ENCODE measurements at places on chromosomes 11 and 22.

DNA sequence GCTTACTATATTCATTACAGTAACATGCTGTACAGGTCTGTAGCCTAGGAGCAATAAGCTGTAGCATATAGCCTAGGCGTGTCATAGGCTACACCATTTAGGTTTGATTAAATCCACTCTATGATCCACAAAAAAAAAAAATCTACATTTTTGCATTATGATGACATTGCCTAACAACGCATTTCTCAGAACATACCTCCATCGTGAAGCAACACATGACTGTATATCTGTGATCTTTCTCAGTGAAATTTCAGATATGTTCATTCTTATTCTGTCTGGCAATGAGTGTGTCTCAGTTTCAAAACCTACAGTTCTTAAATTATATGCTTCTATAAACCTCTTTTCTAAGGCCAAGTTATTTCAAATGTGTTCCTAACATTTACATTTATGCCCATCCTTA lies 140.3 kb downstream of the CADM1 start:
- no peak for DNase-seq

- DNase-seq: peak; percentile 30
Measured at GRCh38 chr11:48001438-48002021, 21.2 kb downstream of the PTPRJ start.

GRCh38 chr11:123474994-123475393 lies 44.9 kb downstream of the GRAMD1B start:
- no peak for DNase-seq

- DNase-seq: no peak
Measured at GRCh38 chr11:88293931-88294330, 43.6 kb downstream of the CTSC start.

DNA sequence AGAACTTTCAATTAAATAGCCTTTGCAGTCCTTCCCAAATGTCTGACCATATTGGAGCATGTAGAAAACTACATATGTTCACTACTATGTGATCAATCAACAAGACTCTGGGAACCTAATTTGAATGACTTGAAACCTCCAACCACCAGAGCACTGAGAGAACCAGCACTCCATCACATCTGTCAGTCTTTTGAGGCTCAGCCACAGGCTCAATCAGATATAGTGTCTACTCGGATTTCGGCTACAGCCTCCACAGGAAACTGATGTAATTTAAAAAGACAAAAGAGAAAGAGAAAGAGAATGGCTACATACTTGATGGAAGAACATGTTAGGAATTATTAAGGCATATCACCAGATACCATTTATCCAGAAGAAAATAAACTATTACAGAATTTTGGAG lies 859.0 kb downstream of the FAM181B start:
- no peak for DNase-seq

GRCh38 chr11:16960250-16960649 lies 54.0 kb downstream of the PLEKHA7 start:
- no peak for DNase-seq

DNA sequence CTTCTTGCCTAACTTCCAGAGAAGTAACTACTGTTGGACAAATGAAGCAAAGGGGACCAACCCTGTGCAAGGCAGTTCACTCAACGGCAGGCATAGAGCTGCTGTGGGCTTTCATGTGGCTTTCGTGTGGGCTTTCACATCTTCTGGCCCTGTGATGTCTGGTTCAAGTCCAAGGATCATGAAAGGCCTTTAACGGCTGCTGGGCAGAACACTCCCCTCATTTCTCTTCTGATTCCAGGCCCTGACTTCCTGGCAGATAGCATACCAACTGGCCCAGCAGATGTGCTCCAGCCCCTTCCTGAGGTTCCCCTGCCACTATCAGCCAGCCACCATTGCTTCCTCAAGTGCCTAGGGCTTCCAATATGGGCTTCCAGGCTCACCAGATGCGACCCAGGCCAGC lies 28.7 kb upstream of the CTR9 start:
- DNase-seq: no peak

DNA sequence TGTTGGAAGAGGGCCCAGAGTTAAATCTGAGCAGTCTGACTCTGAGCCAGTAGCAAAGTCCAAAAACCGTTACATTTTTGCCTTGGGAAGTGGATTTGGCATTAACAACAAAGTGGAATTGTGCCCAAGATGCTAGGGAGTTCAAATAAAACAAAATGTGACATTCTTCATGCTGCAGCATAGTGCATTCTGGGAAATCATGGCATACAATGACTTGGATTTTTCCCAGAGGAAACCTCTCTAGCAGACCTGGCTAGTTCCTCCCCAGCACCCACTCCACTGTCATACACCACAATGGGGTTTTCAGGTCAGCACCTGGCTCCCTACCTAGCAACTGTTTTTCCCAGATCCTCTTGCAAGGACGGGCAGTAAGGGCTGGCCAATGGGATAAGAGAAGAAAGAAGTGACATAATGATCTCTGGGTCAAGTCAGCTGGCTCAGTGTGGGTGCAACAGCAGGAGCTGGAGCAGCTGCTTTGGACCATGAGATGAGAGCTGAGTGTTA lies 24.8 kb upstream of the CYB5R3 start:
- DNase-seq: no peak

DNA sequence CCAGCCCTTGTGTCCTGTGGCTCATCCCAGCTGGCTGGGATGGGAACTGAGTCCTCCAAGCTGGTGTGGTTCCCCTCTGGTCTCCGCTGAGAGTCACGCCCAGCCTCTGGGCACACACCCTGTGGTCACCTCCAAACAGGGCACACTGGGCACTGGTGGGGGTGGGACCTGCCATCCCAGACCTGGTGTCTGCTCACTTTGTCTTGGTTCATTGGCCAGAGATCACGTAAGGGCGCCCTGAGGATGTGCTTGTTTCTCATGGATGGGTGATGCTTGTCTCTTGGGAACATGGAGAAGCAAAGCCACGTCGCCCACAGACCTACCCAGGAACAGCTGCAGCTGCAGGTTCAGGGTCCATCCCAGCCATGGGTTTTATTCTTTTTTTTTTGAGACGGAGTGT lies 43.1 kb downstream of the LRP5 start:
- no peak for DNase-seq

GRCh38 chr11:30281476-30282288 lies 41.2 kb upstream of the ARL14EP start:
- no peak for DNase-seq

- DNase-seq: no peak
Measured at GRCh38 chr22:30294830-30295229, 5.5 kb upstream of the CASTOR1 start.

- DNase-seq: no peak
Measured at GRCh38 chr11:38282718-38283117, 1684.7 kb upstream of the RAG2 start.

- no peak for DNase-seq
Measured at GRCh38 chr11:69286374-69287371, 7.3 kb upstream of the MYEOV start.

- no peak for DNase-seq
Measured at GRCh38 chr11:46251954-46252353, 25.5 kb upstream of the CREB3L1 start.

GRCh38 chr22:25080855-25081254 lies 118.8 kb upstream of the CRYBB3 start:
- DNase-seq: no peak

DNA sequence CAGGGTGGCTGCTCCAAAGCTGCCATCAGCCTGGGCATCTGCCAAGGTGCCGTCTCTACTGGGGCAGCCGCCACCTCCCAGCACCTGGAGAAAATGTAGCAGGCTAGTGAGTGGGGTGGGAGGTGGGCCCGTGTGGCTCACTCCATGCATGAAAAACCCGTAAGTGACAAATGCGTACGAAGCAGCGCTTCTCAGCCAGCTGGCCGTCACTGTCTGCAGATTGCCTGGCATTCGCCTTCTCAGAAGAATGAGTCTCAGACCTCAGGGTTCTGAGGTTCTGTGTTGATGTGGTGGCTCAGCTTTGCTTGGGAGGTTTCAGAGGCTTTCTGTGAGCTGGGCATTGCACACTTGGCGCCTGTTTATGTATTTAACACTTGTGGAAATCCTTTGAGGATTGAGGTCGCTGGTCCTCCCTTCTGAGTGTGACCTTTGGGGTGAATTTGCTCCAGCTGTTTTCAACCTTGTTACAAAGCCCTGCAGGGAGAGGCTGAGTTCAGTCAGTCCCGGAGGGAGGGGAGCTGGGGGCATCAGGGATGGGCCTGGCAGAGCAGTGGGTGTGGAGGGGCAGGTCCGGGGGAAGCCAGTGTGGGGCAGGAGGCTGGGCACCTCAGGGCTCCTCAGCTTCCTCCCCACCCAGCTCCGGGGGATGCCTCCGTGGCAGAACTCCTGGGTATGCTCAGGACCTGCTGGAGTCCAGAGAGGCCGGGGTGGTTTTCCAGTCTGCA lies 977.0 kb downstream of the TBC1D22A start:
- no peak for DNase-seq

DNA sequence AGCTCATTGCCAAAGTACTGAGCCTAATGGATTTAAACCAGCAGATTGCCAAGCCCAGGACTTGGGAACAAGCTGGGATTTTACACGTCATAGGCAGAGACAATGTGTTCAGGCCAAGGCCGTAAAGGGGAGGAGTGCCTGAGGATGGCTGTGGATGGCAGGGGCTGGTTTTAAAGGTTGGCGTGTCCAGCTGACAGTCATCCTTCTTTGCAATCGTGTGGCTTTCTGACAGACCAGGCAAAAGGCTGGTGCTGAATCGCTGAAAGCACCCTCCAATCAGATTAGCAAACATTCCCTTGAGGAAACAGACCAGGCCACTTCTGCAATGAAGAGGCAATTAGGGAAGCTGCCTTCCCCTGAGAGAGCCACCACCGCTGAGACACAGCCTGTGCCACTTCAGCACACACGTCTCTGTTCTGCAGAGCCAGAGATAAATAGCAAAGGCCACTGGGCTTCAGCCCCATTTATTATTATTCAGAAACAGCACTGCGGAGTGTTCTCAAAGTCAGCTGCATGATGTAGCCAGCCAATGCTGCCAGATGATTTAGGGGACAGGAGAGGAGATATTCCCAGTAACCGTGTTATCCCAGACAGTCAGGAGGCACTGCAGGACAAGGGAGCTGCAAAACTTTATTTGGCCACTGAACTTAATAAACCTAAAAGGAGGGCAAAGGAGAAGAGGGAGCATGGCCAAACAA lies 54.2 kb upstream of the CSNK2A3 start:
- no peak for DNase-seq

- no peak for DNase-seq
Measured at GRCh38 chr11:23865341-23865975, 631.4 kb upstream of the LUZP2 start.
